ENCODE measurements at places on chromosomes 6 and 20.

DNA sequence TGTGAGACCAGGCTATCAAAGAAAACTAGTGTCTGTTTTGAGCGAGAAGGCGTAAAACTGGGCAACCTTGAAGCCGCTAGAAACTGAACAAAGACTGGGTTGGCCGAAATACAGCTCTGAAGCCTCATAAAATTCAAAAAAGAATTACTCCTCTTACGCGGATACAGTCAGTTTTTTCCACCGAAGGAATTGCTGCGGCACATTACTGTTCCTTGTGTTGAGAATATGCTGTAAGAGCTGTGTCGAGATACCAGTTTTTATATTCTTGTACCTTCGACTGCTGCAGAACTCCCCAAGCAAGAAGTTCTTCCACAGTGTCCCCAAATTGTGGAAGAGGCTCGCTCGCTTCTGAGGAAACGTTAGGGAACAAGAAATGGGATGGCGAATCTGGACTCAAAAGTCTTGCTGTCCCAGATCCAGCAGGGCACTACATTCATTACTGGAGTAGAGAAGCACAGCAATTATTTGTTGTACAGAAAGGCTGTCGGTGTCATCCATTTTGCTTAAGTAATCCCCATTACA, 523 bp upstream of the COX7A2 start:
- DNase-seq = no peak

DNA sequence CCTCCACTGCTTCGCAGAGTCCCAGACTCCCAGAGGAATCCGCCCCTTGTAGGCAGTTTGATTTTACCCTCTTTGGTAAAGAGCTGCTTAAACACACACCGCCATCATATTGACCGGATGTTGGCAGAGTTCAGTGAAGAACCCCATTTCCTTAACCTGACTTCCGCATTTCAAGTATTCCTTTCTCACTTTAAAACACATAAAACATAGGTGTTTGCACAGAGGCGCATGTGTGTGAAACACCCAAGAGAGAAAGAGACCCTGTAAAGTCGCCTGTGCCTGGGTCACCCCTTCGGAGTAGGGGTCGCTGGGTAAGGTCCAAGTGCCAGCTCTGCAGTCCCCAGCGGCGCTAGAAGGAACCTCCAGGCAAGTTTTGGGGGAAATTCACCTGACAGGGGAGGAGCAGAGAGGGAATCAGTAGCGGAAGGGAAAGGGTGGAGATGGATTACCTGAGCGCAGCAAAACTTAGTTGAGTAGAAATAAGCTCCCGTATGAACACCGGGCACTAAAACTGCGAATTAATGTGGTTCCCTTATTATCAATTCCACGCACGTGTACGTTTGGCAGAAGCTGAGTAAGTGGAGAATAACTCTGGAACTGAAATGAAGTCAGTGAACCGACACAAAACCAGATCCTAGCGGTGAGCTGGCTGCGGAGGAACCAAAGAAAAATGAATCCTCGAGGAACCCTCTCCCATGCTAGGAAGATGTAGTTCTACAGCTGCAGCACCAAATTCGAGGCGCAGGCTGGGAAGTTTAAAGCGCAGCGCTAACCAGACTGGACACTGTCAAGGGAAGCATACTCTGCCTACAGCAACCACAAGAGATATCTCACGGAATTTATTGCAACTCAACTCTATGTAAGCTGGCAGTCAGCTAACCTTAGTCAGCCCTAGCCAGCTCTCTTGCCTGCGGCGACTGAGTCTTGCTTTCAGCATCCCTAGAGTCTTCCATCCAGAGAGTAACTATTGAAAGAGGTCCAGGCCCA, 3.5 kb upstream of the HTR1B start:
- DNase-seq = no peak

GRCh38 chr6:71396410-71396801, 107.8 kb downstream of the OGFRL1 start:
- DNase-seq = no peak

DNA sequence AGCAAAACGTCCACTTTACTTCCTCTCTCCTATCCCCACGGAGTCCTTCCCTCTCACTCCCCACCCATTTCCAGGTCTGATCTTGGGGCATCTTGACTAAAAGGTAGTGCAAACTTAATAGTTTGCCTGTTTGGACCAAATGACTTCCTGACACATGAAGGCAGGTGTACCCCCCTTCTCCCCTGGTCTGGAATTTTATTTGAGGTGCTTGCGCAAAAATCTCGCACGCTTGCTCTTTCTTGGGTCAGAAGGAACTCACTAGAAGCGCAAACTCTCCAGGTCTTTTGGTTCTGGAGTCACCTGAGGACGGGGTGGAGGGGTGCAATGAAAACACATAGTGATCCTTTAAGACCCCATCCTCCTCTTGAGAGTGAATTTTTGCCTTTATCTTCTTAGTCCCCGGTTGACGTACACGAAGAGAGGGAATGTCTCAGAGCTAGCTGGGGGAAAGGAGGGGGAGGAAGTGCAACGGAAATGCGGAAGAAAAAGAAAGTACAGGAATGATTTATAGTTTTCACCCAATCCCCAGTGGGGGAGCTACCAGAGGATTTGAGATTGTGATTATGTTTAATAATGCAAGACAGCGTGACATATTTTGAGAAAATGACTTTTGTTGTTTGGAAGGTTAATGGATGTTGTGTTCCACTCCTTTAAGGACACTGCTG, 4.9 kb downstream of the ADGRB3 start:
- DNase-seq = no peak

- DNase-seq = no peak
Observed at GRCh38 chr20:24100370-24101011, 111.9 kb upstream of the GGTLC1 start.

GRCh38 chr6:154408891-154409500, 52.4 kb upstream of the IPCEF1 start:
- no peak for DNase-seq

Data from breast epithelium (tissue), 4 donors.